ENCODE measurements at places on chromosomes 5 and 9.

DNA sequence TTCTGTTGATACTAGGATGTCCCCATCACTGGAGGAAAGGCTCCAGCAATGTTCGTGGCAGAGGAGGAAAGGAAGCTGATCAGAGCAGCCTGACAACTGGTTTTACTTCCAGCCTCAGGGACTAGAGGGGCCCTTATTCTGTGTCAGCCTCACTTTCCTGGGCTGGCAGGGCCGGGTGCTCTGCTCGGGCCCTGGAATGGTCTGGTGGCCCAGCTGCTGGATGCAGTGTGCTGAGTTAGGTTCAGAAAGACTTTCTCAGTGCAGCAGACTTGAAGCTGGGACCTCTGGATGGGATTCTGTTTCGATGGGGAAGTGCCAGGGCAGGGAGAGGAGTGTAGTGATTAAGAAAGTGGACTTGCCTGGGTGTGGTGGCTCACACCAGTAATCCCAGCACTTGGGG is 81.0 kb downstream of the MACROH2A1 start:
- H3K27me3 ChIP-seq = no peaks in the 10 kb centered on the region
- no peak overlapping the region for H3K27ac ChIP-seq
- no peak overlapping the region for H3K4me3 ChIP-seq
- no peaks in the 10 kb centered on the region for H3K4me1 ChIP-seq
- H3K36me3 ChIP-seq = no peaks in the 10 kb centered on the region

GRCh38 chr9:80932947-80933780 is 756.2 kb downstream of the TLE1 start:
- no peak for DNase-seq
- H3K36me3 ChIP-seq = no peaks in the 10 kb centered on the region
- H3K27me3 ChIP-seq = no peaks in the 10 kb centered on the region
- H3K4me3 ChIP-seq = no peak overlapping the region

- H3K4me3 ChIP-seq = no peak overlapping the region
- no peaks in the 10 kb centered on the region for H3K4me1 ChIP-seq
- DNase-seq = no peak
- no peaks in the 10 kb centered on the region for H3K36me3 ChIP-seq
Observed at GRCh38 chr5:174532455-174533453, 191.6 kb upstream of the MSX2 start.

DNA sequence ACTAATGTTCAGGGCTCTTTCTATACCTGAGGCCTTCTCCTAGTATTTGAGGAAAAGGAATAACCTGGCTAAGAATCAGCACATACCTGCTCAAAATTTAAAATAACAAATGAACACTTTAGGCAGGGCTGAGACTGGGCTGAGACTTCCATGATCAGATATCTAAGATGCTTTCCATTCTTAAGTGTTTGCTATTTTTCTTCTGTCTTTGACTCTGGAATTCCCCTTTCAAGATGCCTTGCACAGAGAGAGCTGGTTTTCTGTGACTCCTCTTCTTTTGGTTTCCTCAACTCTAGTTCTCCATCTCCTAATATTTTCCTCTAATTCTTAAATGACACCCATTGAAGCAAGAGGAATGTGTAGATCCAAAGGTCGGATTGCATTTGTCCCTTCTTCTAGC is 61.1 kb downstream of the DPYSL3 start:
- DNase-seq = no peak
- peaks cover 56% of the 10 kb centered on the region for H3K27me3 ChIP-seq
- H3K36me3 ChIP-seq = no peaks in the 10 kb centered on the region

- H3K27ac ChIP-seq = no peak overlapping the region
- H3K27me3 ChIP-seq = no peaks in the 10 kb centered on the region
- no peaks in the 10 kb centered on the region for H3K4me1 ChIP-seq
Observed at GRCh38 chr5:31741496-31741895, 102.6 kb downstream of the PDZD2 start.

DNA sequence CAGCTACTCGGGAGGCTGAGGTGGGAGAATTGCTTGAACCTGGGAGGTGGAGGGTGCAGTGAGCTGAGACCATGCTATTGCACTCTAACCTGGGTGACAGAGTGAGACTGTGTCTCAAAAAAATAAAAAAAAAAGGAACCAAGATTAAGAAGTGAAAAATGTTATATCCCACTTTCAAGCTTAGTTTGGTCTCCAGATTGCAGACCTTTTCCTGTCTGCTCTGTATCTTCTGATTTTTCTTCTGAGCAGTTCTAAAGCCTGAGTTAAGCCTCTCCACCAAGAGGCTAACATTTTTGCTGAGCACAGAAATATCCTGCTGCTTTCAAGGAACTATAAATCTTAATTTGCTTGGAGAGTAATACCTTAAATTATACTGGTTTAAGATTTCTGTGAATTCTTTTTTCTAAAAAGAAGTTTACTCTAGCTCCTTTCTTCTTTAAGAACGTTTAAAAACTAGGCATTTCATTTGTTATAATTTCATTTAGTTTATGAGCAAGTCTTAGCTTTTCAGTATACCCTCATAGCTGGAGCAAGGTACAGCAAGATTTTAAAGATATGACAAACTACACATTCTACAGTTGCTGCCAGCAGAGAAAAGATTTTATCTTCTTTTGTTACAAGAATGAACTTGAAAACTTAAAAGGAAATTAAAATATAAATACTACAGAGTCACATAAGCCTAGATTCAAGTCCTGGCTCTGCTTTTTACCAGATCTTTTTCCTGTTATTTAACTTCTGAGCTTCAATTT is 55.0 kb downstream of the GARNL3 start:
- no peaks in the 10 kb centered on the region for H3K27me3 ChIP-seq
- DNase-seq = no peak
- H3K4me3 ChIP-seq = no peak overlapping the region
- H3K4me1 ChIP-seq = no peaks in the 10 kb centered on the region
- H3K27ac ChIP-seq = no peak overlapping the region
- no peaks in the 10 kb centered on the region for H3K36me3 ChIP-seq

DNA sequence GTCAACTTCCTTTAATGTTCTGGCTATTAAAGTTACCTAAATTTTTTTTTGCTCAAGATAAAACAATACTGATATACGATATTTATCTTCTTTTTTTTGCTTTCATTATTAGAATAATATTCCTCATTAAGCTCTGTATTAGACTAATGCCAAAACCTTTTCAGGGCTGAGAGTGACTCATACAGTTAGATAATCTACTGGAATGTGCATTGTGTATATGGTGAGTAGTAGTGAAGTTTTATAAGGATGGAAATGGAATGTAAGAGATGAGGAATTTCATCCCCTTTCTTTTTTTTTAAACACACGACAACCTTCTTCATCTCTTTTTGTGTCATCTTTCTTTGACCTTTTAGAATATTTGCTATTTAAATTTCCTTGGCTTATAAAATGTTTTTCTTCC is 268.6 kb downstream of the ISL1 start:
- no peak overlapping the region for H3K27ac ChIP-seq
- H3K36me3 ChIP-seq = no peaks in the 10 kb centered on the region
- H3K27me3 ChIP-seq = no peaks in the 10 kb centered on the region
- no peaks in the 10 kb centered on the region for H3K4me1 ChIP-seq
- DNase-seq = no peak
- H3K4me3 ChIP-seq = no peak overlapping the region

- H3K4me3 ChIP-seq = no peak overlapping the region
- no peak overlapping the region for H3K27ac ChIP-seq
- H3K4me1 ChIP-seq = no peaks in the 10 kb centered on the region
- DNase-seq = no peak
- H3K27me3 ChIP-seq = no peaks in the 10 kb centered on the region
Observed at GRCh38 chr9:127341152-127341551, 55.8 kb upstream of the SLC2A8 start.

GRCh38 chr5:41842777-41843176 is 27.4 kb downstream of the OXCT1 start:
- no peaks in the 10 kb centered on the region for H3K27me3 ChIP-seq
- H3K4me1 ChIP-seq = no peaks in the 10 kb centered on the region
- H3K36me3 ChIP-seq = peaks cover 7% of the 10 kb centered on the region
- H3K27ac ChIP-seq = no peak overlapping the region

DNA sequence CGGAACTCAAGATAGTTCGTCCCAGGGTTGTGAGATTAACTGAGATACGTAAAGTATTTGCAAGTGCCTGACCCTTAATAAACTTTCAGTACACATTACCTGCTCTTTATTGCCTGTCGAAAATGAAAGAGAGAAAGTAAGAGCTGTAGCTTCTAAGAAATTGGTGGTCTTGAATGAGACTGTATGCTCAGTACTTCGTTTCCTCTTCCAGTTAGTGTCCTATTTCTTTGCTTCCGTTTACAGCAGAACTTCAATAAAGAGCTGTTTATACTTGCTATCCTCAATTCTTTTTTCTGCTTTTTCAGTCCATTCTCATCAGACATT is 534 bp downstream of the SRFBP1 start:
- H3K27me3 ChIP-seq = peaks cover 12% of the 10 kb centered on the region
- H3K27ac ChIP-seq = peak overlapping the region; percentile 97
- no peak for DNase-seq
- peak overlapping the region; percentile 95 for H3K4me3 ChIP-seq
- peaks cover 31% of the 10 kb centered on the region for H3K4me1 ChIP-seq
- H3K36me3 ChIP-seq = peaks cover 20% of the 10 kb centered on the region

GRCh38 chr5:126819253-126819652 is 42.3 kb downstream of the LMNB1 start:
- H3K27me3 ChIP-seq = no peaks in the 10 kb centered on the region
- no peak for DNase-seq
- no peak overlapping the region for H3K4me3 ChIP-seq
- H3K4me1 ChIP-seq = peaks cover 14% of the 10 kb centered on the region

- no peaks in the 10 kb centered on the region for H3K27me3 ChIP-seq
- no peak for DNase-seq
- H3K4me3 ChIP-seq = peak overlapping the region; percentile 98
- H3K27ac ChIP-seq = peak overlapping the region; percentile 96
Observed at GRCh38 chr5:112923988-112924387, 2.0 kb upstream of the REEP5 start.
